ENCODE measurements at places on chromosomes 5 and 9.

- DNase-seq = no peak
Observed at GRCh38 chr5:80168388-80169028, 87.3 kb downstream of the SERINC5 start.

- no peak for DNase-seq
Observed at GRCh38 chr9:3189113-3189861, 336.5 kb downstream of the RFX3 start.

DNA sequence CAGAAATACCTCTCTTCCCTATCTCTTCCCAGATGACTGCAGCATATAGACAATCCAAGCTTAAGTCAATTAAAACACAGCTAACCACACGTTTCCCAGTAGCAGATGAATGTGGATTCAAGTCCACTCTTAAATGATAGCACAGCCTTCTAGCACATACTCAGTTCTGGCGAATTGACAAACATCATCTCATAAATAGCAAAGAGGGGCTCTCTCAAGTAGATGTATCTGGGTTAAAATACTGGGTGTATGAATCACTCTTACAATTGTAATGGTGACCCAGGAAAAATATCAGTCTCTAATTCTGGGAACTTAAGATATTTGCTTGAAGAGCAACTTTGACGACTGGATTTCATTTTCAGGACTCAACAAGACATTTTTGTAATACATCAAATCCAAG lies 67.0 kb upstream of the HAPLN1 start:
- DNase-seq = no peak

DNA sequence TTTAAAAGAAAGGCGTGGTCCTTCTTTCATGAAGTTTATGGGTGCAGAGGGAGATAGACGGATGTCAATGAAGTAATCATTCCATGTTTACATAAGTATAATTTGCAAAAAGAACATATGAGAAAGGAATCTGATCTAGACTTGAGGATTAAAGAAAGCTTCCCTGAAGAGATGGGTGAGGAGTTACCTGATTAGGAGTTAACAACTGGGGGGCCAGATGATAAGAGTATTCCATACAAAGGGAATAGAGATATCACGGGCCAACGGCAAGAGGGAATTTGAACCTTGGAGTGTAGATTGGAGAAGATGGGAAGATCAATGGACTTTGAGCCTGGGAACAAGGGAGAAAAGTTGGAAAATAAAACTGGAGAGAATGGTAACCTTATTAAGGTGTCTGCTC lies 1959.9 kb upstream of the WWC1 start:
- no peak for DNase-seq

DNA sequence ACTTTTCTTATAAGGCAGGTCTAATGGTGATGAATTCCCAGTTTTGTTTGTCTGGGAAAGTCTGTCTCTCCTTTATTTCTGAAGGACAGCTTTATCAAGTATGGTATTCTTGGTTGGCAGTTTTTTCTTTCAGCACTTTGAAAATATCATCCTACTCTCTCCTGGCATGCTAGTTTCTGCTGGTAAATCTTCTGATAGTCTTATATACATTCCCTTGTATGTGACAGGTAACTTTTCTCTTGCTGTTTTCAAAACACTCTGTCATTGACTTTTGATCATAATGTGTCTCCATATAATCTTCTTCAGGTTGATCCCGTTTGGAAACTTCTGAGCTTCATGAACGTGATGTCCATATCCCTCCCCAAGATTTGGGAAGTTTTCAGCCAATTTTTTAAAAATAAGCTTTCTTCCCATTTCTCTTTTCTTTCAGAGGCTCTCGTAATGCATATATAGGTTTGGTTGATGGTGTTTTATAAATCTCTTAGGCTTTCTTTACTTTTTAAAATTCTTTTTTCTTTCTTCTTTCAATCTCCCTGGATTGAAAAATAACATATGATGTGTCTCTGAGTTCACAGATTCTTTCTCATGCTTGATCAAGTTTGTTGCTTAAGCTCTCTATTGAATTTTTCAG lies 22.5 kb upstream of the GRAMD2B start:
- DNase-seq = no peak

- no peak for DNase-seq
Observed at GRCh38 chr9:94085062-94085639, 887 bp downstream of the PTPDC1 start.

GRCh38 chr5:129101794-129102193 lies 7.2 kb downstream of the ISOC1 start:
- DNase-seq = no peak

DNA sequence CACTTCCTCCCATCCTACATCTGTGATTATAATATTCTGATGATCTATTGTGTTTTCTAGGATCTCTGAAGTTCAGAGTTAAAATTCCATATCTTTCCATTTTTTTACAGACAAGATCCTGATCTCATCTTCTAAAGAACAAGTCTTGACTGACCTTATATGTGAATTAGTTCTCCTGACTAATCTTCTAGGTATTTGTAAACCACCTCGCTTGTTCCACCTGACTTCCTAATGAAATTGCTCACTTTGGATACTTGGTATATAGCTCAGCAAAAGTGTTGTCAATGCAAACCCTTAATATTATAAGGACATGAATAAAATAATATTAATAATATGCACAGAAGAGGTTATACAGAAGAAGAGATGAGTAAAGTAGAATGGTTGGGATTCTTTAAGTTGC lies 68.2 kb upstream of the NR4A3 start:
- no peak for DNase-seq

DNA sequence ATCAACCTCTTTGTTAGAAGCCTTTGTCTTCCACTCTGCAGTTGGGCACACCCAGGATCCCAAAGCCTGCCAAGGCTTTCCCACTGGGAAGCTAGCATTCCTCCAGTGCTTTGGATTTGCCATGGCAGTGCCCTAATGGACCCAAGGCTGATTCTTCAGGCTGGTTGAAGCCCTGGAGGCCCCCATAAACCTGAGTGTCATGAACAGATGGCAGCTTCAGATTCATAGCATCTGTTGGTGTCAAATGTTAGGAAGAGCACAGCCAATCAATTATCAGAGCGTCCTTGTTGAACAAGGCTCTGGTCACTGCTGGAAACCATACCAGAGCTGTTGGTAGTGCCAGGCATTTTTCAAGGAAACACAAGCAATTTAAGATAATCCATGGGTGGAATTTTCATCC lies 241.1 kb upstream of the KLF4 start:
- no peak for DNase-seq

DNA sequence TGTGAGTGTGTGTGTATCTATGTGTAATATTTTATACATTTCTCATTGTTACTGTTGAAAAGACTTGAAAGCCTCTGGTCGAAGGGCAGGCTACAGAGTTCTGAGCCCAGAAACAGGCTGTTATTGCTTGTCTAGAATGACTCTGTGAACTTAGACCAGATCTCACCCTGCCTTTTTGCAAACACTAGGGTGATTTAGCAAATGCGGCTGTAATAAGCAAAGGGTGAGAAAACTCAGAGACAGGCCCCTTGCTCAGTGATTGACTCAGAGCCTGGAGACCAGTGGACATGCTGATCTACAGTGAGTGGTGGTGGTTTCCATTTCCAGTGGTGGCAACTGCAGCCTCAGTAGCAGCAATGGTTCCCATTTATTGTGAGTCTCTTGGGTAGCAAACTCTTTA lies 183.7 kb downstream of the ATP10B start:
- no peak for DNase-seq

DNA sequence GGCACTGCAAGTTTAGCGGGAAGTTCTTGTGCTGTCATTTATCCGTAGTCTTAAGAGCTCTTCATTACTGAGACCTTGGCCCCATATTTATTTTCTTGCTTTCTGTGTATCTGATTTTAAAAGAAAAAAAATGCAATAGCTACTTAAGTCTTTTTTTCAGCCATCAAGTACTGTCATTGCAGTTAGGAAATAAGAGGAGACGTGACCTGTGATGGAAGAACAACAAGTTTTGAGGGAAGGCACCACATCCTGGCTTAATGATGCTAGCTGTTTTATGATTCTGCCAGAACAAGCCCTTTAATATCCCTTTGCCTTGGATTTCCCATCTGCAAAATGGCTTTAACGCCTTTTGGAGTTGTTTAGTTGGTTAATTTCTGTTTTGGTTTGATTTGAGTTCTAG lies 3.8 kb downstream of the RGMB start:
- DNase-seq = no peak

GRCh38 chr9:73845539-73845938 lies 651.6 kb upstream of the RORB start:
- DNase-seq = no peak

DNA sequence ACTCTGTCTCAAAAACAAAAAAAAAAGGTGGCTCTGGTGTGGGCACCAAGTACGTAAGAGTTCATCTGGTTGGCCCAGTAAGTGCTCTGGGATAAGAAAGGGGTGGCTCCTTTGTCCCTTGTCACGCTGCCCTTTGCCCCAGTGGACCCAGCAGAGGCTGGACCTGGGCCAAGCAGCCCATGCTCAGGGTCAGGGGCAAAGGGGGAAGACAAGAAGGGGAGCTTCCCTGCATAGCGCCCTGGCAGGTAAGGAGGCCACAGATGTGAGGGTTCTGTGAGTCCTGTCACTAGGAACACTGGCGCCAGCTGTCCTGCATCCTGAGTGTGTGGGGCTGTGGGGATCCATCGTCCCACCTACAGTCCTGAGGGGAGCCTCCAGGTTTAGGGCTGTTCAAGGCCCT lies 65.3 kb downstream of the GADD45G start:
- no peak for DNase-seq

DNA sequence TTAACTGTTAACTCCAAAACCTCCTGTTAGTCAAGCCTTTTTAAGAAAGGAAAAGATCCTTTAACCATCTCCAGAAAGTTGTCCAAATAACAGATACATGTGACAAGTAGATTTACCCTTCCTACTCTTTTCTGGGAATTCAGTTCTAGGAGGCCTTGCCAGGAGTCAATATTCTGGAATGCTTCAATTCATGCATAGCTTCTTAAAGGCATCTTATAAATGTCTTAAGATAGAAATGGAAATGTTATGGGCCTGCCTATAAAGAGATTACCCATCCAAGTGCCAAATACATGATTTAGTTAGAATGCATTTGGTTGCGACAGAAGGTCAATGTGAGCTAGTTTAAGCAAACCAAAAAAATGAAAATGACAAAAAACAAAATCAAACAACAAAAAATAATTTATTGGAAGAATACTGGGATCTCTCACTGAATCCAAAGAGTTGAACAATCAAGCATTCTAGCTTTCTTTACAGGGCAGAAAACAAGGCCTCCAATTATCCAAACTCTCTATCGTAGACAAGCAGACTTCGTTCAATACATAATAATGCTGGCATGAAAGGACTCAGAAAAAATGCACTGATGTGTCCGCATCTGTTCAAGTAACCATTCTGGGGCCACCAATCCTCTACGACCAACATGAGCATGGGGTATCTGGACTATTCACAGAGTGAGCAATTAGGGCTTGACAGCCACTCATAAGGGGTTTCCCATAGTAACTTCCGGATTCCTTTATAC lies 188.6 kb downstream of the CTNND2 start:
- no peak for DNase-seq

DNA sequence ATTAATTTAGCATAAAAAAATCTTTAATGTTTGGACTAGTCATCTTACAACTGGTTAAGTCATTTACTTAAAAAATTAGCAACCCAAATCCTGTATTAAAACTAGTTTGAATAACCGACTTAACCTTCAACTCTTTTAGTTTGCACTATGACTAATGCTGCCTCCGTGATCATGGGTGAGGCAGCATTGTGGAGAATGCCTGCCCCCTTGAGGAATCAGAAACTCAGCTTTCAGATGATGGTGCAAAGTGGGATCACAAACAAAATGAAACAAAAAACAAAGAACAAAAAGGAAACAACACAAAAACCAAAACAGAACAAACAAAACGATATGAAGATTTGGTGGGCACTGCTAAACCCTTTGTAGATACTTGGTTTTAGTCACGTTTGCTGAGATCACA lies 127.0 kb upstream of the PALM2AKAP2 start:
- DNase-seq = no peak

DNA sequence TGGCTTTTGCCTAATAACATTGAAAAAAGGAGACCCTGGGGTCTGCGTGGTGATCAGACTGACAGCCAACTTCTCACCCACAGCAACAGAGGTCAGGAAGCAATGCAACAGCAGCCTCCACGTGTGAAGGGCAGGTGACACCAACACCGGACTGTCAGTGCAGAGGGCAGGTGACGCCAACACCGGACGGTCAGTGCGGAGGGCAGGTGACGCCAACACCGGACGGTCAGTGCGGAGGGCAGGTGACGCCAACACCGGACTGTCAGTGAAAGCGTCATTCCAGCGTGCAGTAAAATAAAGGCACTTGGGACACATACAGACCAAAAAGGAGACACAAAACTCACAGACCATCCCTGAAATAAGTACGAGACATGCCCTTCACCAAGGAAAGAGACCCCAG lies 37.2 kb upstream of the CEP72 start:
- DNase-seq = peak; percentile 77

GRCh38 chr5:65893749-65894430 lies 32.5 kb upstream of the ERBIN start:
- no peak for DNase-seq

DNA sequence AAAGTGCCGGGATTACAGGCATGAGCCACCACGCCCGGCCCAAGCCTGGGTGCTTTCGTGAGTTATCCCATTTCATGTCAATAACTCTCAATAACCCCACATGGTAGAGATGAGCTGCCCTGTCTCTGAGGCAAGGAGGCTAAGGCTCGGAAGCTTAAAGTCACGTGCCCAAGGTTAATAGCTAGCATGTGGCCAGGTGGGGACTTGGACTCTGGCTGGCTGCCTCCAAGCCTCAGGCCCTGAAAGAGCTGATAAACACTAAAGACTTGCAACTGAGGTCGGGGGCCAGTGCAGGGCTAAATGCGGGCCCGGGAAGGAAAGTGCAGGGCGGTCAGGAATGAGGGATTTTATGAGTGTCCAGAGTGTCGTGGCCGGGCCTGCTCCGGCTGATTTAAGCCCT lies 30.9 kb upstream of the BARHL1 start:
- no peak for DNase-seq

- DNase-seq = no peak
Observed at GRCh38 chr9:5482194-5482593, 28.1 kb upstream of the PDCD1LG2 start.

GRCh38 chr5:111159845-111160244 lies 64.3 kb upstream of the CAMK4 start:
- no peak for DNase-seq

DNA sequence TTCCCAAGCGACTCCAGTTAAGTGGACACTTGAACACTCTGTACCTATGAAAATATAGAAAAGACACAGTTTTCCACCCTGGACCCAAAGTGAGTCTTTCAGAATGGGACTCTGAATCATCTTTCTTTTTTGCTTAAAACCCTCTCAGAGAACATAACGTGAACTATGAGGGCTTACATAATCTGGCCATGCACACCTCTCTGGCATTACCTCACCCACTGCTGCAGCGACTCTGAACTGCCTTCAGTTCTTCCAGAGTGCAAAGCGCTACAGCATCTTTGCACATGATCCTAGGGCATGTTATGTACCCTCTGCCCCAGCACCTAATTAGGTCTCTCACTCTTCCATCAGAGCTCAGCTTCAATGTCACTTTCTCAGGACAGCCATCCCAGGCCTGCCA lies 186.2 kb downstream of the RORB start:
- no peak for DNase-seq

GRCh38 chr5:103247118-103247517 lies 11.4 kb upstream of the MACIR start:
- no peak for DNase-seq

Measured in suprapubic skin (tissue), 4 donors.